Stimulated activated naive CD8-positive, alpha-beta T cell treated with anti-CD3 and anti-CD28 coated beads, Interleukin-15, Interleukin-2, amounts not matched to agents 100 U/mL and 50 U/mL, for 24 hours (primary cell): ENCODE measurements at places on chromosomes 11 and 22.

GRCh38 chr11:61983419-61983818 is 16.0 kb upstream of the FTH1 start:
- no peak for DNase-seq

DNA sequence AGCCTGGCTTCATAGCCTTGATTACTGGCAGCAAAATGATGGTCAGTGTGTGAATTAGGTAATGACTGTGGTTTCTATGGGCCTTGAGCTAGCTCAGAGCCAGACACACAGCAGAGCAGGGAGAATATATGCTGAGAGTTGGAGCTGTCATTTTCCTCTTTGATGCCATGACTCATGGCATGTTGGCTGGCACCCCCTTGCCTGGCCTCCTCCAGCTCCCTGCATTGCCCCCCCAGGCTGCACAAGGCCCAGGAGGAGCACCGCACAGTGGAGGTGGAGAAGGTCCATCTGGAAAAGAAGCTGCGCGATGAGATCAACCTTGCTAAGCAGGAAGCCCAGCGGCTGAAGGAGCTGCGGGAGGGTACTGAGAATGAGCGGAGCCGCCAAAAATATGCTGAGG is 20.3 kb upstream of the RRM1 start:
- no peak for DNase-seq

GRCh38 chr22:27317971-27318428 is 483.6 kb downstream of the MN1 start:
- DNase-seq: no peak

DNA sequence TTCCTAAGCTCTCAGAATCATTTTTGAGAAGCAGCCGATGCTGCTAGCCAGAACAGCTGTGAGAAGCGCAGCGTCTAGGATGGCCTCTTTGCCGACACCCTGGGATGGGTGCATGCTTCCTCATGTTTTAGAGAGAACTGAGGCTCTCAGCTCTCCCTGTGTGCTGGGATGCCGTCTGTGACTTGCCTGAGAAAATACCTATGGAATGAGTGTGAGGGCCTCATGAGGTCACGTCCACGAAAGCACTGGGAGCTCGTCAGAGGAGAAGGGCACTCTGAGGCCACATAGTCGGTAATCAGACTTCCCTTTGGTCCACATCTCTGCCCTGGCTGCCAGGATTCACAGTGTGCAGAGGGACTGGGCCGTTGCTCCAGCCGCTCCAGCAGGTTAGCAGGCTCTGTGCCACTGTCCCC is 54.7 kb downstream of the MICAL3 start:
- DNase-seq: no peak

DNA sequence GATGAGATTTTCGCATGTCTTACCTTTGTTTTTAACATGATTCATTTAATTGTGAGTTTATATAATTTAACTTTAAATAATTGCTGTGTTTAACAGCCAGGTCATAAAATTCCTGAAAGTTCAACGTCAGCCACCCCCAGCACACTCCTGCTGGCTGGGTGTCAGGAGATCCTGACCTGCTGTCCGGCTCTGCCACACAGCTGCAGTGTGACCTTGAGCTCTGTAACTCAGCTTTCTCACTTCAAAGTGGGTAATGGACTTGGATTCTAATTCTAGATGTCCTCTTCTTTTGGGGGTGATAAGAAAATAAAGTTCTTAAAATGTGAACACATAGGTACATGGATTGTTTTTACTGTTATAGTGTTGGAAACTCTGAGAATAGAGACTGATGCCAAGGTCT is 10.9 kb downstream of the VPS26B start:
- no peak for DNase-seq

- DNase-seq: no peak
These were observed 169.6 kb upstream of the PGR start for GRCh38 chr11:101299210-101299609.

GRCh38 chr11:33478111-33478573 is 221.0 kb downstream of the HIPK3 start:
- DNase-seq: no peak

GRCh38 chr11:121741351-121741760 is 288.6 kb upstream of the SORL1-AS1 start:
- DNase-seq: no peak

- no peak for DNase-seq
These were observed 22.3 kb downstream of the VPS37C start for GRCh38 chr11:61138935-61139334.

GRCh38 chr22:49371325-49372110 is 456.2 kb downstream of the BRD1 start:
- no peak for DNase-seq

- DNase-seq: no peak
These were observed 70.1 kb downstream of the ARL14EP start for GRCh38 chr11:30393012-30393411.

- DNase-seq: peak; percentile 52
These were observed at the start of gene PLAAT3 for GRCh38 chr11:63614136-63614671. Gene PLAAT3 (minus strand): TSS chr11:63614433. CDS start chr11:63614014, 419 bp downstream.

DNA sequence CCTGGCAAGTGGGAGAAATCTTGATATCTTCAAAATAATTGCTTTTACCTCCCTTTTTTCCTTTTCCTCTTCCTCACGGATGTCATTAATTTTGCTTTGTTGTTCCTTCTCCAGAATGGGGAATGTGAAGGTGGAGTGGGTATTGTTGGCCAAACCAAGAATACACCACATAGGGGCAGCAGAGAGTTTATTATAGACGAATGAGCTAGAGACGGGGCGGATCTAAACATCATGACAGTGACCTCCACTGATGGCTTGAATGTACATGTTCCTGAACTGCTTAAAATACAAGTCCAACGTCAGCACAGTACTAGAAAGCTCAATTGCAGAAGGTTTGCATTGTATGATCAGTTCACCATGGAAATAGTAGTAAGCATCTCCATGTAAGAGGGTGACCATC is 122.3 kb upstream of the SNX19 start:
- no peak for DNase-seq

GRCh38 chr11:37896016-37896415 is 1298.0 kb upstream of the RAG2 start:
- no peak for DNase-seq

GRCh38 chr22:19717691-19718455 is 3.6 kb downstream of the SEPTIN5 start:
- peak; percentile 85 for DNase-seq

GRCh38 chr11:112719736-112720525 is 241.3 kb upstream of the NCAM1 start:
- DNase-seq: no peak

DNA sequence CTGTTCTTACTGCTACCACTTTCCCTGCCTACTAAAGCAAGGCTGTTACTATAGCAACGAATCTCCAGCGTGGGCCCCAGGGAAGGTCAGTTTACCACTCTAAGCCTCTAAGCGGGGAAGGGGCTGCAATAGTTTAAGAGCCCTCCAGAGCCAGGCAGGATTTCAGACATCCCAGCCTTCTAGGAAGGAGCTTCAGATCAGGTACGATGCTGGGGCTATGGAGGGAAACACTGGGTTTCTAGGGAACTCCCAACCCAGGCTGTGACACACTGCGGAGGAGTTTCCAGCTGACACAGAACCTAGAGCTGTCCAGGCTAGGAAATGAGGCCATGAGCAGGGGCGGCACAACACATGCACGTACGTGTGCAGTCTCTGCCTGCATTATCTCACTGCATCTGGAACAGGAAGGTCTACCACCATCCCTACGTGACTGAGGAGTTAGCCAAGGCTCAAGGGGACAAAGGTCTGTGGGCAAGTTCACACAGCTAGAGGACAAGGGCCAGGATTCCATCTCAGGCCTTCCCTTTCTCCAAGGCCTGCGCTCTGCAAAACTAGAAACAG is 20.4 kb downstream of the HPS4 start:
- no peak for DNase-seq

- no peak for DNase-seq
These were observed 107.9 kb downstream of the SCN3B start for GRCh38 chr11:123546515-123546914.

- DNase-seq: no peak
These were observed 9.3 kb downstream of the TOLLIP start for GRCh38 chr11:1300121-1300520.
